ENCODE measurements at places on chromosomes 2 and 18.

DNA sequence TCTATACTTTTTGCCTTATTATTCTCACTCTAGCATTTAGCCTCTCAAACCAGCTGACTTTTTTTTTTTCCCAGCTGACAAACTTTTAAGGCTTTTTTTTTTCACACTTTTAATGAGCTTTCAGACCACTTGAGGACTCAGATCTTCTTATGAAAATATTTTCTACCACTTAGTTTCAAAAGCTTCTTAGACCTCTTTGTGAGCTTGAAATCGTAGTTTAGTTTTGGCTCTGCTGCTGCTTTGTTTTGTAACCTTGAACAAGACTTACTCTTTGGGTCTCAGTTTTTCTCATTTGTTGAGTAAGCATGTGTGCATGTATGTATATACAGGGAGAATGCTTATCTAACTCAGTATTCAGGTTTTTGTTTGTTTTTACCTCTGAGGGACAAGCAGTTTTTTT lies 3.5 kb downstream of the NBEAL1 start:
- no peak for DNase-seq

- DNase-seq: no peak
Observed at GRCh38 chr2:128477891-128478290, 159.2 kb upstream of the HS6ST1 start.

DNA sequence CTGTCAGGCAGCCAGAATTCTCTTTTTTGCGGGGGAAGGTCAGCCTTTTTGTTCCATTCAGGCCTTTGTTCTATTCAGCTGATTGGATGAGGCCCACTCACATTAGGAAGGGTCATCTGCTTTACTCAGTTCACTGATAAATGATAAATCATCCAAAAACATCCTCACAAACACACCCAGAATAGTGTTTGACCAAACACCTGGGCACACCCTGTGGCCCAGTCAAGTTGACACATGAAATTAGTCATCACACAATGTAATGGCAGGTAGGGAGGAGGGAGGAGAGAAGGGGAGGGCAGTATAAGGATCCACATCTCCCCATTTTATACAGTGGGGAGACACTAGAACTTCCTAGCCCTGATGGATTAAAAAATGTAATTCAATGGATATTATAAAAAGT lies 8.3 kb upstream of the RMC1 start:
- no peak for DNase-seq

DNA sequence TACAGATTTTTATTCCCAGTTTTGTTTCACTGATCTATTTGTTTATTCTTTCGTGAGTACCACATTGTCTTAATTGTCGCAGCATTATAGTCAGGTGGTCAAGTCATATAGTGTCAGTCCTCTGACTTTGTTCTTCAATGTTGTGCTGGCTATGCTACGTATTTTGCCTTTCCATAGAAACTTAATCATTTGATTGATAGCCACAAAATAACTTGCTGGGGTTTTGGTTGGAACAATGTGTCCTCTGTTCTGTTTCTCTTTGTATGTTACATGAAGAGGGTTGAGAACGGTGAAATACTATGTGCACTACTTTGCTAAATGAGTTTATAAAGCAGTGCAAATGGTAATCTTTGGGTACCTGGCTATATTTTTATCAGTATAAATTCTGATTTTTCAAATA lies 64.9 kb upstream of the TTC27 start:
- no peak for DNase-seq

DNA sequence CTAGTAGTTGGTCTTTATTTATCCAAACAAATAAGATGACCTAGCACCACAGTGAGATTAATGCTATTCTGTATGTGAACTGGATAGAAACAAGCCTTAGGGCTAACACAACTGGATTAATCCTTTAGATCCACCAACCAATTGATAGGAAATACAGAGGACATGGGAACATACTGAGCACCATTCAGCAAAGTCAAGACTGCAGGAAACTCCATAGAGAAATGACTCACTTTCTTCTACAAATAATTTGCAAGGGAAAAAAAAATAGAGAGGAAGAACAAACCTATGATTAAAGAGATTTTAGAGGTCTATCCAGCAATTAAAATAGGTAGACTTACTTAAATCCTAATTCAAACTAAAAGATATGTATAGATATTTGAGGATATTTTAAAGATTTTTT lies 23.9 kb downstream of the WDFY1 start:
- DNase-seq: no peak

- DNase-seq: no peak
Observed at GRCh38 chr2:222844323-222844722, 16.5 kb upstream of the ACSL3 start.

DNA sequence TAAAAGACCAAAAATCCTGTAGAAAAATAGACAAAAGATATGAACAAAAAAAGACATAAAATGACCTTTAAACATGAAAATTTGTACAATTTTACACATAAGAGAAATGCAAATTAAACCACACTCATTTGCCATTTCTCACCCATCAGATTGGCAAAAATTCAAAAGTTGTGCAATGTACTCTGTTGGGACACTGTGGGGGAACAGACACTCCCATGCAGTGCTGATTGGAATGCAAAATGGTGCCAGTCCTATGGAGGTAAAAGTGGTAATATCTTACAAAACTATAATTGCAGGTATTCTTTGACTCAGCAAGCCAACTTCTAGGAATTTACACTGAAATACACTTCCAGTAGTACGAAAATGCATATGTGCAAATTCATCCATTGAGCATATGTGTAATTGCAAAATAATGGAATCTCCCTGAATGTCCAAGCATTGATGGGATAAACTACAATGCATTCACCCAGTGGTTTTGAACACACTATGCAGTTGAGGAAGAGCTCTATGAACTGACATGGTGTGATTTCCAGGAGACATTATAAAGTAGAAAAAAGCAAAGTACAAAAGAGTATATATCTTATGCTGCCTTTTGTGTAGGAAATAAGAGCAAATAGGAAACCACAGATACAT lies 201.8 kb upstream of the ZNF521 start:
- DNase-seq: no peak

- DNase-seq: no peak
Observed at GRCh38 chr2:139217641-139218040, 437.5 kb upstream of the NXPH2 start.

GRCh38 chr2:43109261-43109743 lies 117.1 kb downstream of the ZFP36L2 start:
- DNase-seq: no peak

GRCh38 chr2:22970991-22971390 lies 414.0 kb upstream of the KLHL29 start:
- no peak for DNase-seq

GRCh38 chr2:883803-884748 lies 66.6 kb upstream of the SNTG2 start:
- DNase-seq: no peak

- no peak for DNase-seq
Observed at GRCh38 chr2:60520151-60520876, 33.1 kb downstream of the BCL11A start.

DNA sequence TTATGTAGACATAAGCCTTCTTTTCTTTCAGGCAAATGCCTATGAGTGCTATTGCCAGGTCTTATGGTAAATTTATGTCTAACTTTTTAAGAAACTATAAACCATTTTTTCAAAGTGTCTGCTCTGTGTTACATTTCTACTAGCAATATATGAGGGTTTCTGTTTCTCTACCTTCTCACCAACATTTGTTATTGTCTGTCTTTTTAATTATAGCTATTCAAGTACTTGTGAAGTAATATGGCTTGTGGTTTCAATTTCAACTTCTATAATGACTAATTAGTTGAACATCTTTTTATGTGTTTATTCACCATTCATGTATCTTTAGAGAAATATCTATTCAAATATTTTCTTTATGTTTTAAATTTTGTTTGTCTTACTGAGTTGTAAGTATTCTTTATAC lies 213.1 kb upstream of the MC4R start:
- DNase-seq: no peak

DNA sequence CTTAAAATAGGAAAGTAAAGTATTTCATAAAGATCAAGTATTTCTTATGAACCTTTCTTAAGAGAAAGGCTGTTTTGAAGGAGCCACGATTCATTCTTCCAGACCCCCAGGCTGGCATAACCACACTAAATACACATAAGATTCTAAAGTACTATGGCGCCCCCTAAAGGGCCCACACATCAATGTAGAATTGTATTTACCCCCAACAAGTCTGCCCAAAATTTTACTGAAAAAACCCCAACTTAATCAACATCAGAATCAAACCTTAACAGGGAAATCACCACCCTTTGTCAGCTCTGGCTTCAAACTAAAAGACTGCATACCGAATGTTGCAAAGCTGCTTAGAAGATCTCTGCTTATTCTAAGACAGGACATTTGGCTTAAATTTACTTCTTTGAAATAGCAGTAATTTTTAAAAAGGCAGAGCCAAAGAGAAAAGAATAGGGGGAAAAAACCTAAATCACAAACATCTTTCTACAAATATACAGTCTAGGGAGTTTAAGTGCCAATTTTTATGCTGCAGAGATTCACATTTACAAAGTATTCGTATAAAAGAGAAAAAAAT lies 20.4 kb upstream of the BCL2 start:
- peak; percentile 28 for DNase-seq

DNA sequence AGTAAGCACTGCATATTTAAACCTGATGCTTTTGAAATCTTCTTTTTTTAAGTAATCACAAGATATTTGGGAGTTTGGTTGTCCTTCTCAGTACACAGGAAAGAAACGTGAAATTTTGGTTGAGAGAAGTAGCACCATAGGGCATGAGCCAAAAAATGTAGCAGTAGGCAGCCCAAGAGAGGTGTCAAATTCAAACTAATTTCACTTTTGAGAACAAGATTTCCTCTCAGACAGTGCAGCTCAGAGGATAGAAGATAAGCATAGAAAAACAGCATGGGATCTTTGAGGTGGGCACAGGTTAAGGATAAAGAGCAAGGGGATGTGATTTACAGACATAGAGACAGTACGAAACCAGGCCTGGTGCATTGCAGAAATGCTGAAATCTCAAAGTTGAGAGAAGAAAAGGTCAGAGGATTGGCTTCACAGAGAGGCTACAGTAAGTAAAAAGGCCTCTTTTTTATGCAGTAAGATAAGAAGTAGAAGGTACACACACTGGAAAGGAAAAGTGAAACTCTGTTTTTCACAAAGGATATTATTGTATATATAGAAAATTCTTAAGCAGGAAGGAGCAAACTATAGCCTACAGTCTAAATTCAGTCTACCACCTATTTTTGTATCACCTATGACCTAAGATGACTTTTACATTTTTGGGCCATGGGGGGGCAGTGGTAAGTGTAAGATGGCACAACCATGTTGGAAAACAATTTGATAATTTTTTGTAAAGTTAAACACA lies 89.8 kb downstream of the PKP4 start:
- no peak for DNase-seq

- no peak for DNase-seq
Observed at GRCh38 chr2:224688997-224689396, 27.2 kb downstream of the CCDC195 start.

DNA sequence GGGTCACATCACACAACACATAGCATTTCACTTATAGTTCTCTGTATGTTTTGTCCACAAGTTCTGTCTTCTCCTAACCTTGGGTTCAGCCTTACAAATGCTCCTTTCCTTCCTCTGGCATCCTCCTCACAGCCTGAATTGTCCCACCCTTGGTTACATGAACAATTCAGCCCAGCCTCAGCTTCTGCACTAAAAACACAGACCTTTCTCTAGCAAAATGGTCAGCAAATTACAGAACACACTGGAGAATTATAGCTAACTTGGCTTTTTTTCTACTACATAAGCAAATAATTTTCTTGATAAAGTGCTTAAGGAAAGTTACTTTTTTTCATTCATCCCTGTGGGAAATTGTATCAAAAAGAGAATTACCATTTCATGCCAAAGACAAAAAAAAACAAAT lies 94.8 kb upstream of the COL5A2 start:
- no peak for DNase-seq

DNA sequence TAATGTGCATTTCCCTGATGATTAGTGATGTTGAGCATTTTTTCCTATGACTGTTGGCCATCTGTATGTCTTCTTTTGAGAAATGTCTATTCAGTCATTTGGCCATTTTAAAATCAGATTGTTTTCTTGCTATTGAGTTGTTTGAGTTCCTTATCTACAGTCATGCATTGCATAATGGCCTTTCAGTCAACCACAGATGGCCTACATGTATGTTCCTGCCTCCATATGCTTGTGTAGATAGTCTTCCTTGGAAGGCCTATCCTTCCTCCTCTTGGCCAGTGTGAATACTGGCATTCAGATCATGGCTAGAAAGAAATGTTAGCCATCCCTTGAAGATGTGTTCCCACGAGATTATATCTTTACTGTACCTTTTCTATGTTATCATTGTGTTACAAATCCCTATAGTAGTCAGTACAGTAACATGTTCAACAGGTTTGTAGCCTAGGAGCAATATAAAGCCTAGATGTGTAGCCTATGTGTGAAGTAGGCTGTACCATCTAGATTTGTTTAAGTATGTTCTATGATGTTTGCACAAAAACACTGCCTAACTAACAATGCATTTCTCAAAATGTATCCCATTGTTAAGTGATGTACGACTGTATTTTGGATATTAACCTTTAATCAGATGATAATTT lies 65.6 kb upstream of the CD302 start:
- DNase-seq: no peak
